ENCODE measurements at places on chromosomes 11 and 22. TPM values are rescaled to one million over a fixed set of nuclear protein-coding genes. Genes with fewer than 3 reads are reported as not detected.
A peak's percentile ranks its signal among the peaks of the same experiment; 100 is the strongest.

GRCh38 chr11:114447444-114447843, 8.2 kb downstream of the REXO2 start:
- no peak for DNase-seq

GRCh38 chr11:122813894-122814270, 24.4 kb upstream of the CRTAM start:
- no peak for DNase-seq

The OR56B4 gene
- total RNA-seq: not detected

DNA sequence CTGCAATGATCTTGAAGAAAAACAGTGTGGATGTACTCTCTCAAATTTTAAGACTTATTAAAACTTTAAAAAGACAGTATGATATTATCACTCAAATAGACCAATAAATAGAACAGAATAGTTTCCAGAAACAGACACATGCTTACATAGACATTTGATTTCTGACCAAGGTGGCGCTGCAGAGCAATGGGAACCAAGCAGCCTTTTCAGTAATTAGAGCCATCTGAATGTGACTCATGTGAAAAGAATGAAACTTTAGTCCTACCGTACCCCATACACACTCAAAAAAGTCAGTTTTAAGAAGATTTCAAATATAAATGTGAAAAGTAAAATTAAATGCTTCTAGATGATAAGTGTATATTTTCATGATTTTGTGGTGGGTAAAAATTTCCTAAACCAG, 74.2 kb upstream of the MS4A8 start:
- peak; percentile 17 for DNase-seq

DNA sequence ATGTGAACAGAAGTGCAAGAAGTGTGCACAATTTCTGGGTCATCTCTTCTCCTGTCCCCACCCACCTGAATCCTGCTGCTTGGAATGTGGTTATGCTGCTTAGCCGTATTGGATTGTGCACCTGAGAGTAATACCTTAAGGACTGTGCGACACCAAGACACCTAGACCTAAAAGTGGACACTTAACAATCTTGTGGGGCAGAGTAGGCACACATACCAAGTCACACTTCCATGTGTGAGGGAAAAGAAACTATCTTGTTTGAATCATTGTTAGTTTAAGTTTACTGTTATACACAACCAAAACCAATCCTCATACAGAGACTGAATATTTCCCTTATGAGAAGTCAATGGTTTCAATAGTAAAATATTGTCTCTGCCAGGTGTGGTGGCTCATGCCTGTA, 93.7 kb downstream of the CCDC83 start:
- no peak for DNase-seq

The HINFP gene
- total RNA-seq: 24.3 TPM

DNA sequence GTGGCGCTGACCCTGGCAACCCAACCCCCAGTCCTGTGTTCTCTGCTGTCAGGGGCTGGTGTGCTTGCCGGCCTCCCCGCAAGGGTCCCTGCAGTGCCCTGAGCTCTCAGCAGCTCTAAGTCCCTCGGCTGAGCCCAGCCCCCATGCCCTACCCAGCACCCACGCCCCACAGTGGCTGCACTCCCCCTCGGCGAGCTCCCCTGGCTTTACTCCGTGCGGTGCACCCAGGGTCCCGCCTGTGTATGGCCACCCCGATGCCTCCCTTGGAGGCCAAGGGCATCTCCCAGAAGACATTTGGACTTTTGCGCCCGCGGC, 72.5 kb upstream of the SHISAL1 start:
- no peak for DNase-seq

The TMPRSS13 gene
- 2.0 TPM for total RNA-seq

DNA sequence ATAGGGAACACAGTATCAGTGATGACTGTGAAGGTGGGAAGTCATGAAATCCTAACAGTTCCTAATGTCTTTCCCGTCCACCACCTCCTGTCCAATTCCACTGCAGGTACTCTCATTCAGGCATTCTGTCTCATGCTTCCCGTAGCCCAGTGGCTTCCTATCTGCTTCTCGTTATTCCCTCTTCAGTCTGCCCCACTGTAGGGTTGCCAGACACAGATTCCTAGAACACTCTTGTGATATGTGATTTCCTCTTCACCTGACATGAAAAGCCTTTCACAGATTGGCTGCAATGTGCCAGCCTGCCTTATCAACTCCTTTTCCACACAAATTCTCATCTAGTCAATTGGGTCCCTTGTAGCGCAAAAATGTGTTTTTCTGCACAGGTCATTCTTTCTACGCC, 49.0 kb downstream of the C2CD3 start:
- no peak for DNase-seq

DNA sequence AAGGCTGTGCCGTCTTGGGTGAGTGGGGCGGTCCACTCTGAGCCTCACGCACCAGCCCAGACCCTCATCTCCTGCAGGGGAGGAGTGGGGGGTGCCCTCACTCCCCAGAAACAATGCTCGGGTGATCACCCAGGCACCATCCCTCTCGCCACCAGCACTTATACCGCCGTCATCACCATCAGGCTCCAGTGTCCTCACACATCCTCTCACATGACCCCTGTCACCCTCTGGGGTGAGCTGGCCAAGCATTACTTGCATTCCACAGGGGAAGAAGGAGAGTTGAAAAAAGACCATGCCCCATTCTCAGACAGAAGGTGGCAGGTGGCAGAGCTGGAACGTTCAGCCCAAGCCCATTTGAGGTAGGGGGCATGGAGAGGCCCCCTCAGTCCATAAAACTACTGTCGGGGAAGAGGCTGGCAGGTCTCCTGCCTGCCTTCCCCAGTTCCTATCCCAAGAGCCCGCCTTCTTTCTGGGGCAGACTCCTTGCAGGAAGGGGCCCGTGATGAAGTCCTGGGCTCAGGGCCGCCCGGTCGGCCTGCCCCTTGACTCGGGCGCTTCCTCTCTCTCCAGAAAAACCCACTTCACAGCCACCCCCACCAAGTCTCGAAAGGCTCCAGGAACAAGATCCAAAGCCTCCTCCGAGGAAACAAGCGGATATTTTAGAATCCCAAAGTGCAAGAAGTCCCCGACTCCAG, 153.3 kb downstream of the DSCAML1 start:
- DNase-seq: no peak

- DNase-seq: no peak
These were observed 118.8 kb downstream of the ATM start for GRCh38 chr11:108341654-108342053.

DNA sequence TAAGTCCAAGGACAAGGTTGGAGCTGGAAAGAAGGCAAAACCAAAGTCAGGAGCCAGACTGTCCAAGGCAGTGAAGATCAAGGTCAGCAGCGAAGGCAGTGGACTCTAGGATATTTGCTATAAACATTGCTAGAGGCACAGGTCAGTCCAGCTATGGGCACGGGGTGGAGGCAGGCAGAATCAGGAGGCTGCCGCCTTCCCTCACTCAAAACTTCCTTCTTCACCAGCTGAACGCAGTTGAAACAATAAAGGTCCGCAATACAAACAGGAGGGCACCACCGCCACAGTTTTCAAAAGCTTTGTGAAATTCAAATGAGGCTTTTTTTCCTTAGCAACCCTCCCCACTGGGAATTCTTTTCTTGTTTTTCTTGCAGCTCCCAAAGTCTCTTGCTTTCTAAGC, 372.4 kb downstream of the NXPE2 start:
- DNase-seq: no peak

The OR56A1 gene
- not detected for total RNA-seq

DNA sequence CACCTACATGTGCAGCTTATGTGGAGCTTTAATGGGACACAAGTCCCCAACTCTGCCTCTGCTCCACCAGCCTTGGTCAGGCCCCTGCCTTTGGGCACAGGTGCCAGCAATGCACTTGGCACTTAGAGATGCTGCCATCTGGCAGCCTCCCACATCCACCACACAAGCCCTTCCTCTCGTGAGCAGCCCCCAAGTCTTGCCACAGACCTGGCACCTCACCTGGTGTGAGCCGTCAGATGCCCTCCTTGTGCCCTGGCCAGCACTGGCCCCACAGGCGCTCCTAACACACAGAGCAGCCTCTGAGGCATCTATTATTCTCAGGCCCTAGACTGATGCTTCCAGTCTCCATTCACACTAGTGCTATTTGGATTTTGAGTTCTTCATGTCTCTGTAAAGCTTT, 24.5 kb upstream of the SERPIND1 start:
- DNase-seq: no peak

GRCh38 chr11:15670520-15671070, 555.9 kb downstream of the INSC start:
- DNase-seq: no peak

- no peak for DNase-seq
These were observed 48.4 kb upstream of the CYP2D6 start for GRCh38 chr22:42178910-42179519.

GRCh38 chr22:29150701-29151100, 55.0 kb upstream of the EMID1 start:
- no peak for DNase-seq

DNA sequence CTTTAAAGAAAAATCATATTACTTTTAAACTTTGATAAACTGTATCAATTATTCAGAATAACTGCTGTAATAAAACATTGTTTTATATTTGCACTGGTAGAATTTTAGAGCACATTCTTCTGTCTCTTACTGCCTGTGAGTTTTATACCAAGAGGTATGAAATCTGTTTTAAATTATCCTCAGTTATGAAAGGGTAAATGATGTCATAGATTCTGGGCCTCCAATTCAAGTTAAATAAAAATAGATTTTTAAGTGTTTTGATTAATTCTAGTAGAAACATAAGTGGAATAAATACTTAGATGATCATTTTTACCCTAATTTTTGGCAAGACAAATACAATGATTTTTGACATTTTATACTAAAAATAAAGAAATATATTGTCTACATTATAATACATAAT, 93.0 kb downstream of the GUCY1A2 start:
- DNase-seq: no peak

DNA sequence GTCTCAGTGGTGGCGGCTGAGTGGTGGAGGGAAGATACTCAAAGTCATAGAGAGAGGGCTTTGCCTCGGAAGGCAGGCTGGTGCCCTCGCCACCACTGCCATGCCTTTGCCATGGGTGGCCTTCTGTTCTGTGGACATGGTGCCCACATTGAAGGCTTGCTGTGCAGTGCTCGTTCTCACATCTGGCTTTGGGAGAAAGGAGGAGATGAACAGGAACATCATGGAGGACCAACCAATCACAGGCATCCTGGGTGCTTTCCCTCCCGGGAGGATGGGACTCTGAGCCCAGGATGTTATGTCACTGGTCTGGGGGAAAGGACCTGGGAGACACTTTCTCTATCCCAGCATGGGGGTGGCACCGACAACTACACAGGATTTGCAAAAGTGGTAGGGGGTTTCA, 82.3 kb upstream of the NARS2 start:
- DNase-seq: no peak

- no peak for DNase-seq
These were observed 56.8 kb upstream of the GAB2 start for GRCh38 chr11:78474451-78474850.

The XKR3 gene
- not detected for total RNA-seq

The SCN3B gene
- not detected for total RNA-seq

The KREMEN1 gene
- total RNA-seq: 0.31 TPM

The EHBP1L1 gene
- total RNA-seq: 137 TPM

GRCh38 chr11:15288863-15289262, 174.1 kb downstream of the INSC start:
- no peak for DNase-seq

The ANGPTL5 gene
- total RNA-seq: not detected

GRCh38 chr11:101840704-101841103, 74.1 kb upstream of the CEP126 start:
- no peak for DNase-seq

The KIAA1671 gene
- total RNA-seq: 6.8 TPM

- no peak for DNase-seq
These were observed 5.7 kb upstream of the CEP126 start for GRCh38 chr11:101909087-101909486.

- no peak for DNase-seq
These were observed 14.6 kb downstream of the TRMU start for GRCh38 chr22:46350121-46350520.

- DNase-seq: no peak
These were observed 95.8 kb upstream of the CHORDC1 start for GRCh38 chr11:90318651-90319050.

GRCh38 chr11:46445920-46446771, 54.6 kb upstream of the CHRM4 start:
- no peak for DNase-seq

The B4GALNT4 gene
- 2.1 TPM for total RNA-seq

The GPR83 gene
- total RNA-seq: not detected

The CDCA5 gene
- total RNA-seq: 112 TPM
